ENCODE measurements at places on chromosomes 11 and 22. TPM values are rescaled to one million over a fixed set of nuclear protein-coding genes. Genes with fewer than 3 reads are reported as not detected.
A peak's percentile ranks its signal among the peaks of the same experiment; 100 is the strongest.

TRIM48 gene
- total RNA-seq, result not detected

DNA sequence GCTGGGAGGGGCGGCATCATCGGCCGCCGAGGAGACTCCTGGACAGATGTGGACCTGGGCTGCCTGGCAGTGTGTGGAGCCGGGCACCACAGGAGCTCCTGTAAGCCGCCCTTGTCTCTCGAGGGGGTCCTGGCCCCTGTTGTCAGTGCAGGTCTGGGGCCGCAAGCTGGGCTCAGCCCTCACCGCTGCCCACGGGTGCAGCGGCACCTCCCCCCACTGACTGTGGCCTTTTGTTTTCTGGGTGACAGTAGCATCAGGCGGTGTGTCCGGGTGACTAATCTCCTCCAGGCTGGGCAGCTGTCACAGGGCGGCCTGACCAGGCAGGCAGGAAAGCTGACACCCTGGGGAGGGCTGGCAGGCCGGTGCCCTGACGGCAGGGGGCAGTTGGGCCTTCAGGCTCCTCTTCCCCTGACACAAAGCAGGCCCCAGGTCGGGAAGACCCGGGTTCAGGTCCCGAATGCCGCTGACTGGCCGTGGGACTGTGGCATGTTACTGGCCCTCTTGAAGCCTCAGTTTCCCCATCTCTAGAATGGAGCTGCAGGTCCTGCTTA lies 16.3 kb downstream of the DGKZ start:
- peak; percentile 92 for DNase-seq

DNA sequence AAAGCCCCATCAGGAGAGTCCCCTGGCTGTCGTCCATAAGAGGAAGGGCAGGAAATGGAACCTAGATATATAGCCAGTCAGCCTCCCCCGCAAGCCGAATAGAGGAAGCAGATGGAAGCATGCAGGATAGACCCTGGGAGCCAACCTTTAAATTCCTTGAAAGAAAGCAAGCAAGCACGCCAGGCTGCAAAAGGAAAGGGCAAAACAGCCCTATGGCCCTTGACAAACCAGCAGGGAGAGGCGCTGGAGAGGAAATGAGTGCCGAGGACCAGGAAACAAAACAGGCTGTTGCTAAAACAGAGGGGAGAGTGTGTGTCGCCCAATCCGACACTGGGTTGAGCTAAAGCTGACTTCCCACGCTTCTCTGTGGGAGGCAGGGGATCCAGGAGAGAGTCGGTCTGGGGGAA lies 203.5 kb upstream of the MTNR1B start:
- DNase-seq, result no peak

DNA sequence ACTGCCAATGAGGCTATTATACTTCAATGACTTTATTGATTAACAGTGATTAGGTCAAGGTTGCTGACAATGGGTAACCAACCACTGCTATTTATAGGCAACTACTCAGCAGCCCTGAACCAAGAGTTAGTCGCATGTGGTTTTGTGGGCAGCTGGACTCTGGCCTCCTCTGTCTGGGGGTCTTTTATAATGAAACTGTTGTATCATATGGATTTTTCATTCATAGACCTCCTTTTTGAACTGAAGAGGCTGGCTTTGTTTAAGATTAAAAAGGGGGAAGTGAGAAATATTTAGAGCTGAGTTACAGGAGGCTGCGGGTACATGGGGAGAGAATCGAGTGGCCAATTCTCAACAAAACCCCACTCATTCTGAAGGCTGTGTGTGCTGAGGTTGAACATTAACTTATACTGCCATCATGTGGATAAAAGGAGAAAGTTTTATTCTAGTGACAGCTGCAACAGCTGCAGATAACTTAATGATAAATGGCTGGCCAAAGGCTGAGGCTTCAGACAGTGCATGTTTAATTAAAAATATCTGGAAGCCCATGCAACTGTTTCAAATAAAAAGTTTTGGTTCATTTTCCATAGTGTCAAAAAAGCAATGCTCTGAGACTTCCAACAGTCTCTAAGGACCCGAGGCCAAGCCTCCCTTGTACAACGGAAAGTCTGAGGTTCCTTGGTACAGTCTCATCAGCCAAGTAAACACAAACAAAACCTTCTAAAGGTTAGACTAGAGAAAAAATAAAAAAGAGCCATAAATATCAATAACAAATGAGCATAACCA lies 682.6 kb downstream of the KCNA4 start:
- DNase-seq, result peak; percentile 65
